ENCODE measurements at places on chromosomes 7 and 10. TPM values are rescaled to one million over a fixed set of nuclear protein-coding genes. Genes with fewer than 3 reads are reported as not detected.

FKBP6 gene
- total RNA-seq, result not detected

ADAM8 gene
- total RNA-seq, result 1.2 TPM

COL17A1 gene
- total RNA-seq, result under 0.01 TPM

ANKRD1 gene
- 2.6 TPM for total RNA-seq

CDC14C gene
- 0.17 TPM for total RNA-seq

ZNF485 gene
- 3.3 TPM for total RNA-seq

MSMB gene
- not detected for total RNA-seq

SP8 gene
- not detected for total RNA-seq

ITGB8 gene
- 25.0 TPM for total RNA-seq

RPEL1 gene
- under 0.01 TPM for total RNA-seq

KAT6B gene
- 48.9 TPM for total RNA-seq

FBXO24 gene
- 0.33 TPM for total RNA-seq

CCL26 gene
- 0.33 TPM for total RNA-seq

TMEM213 gene
- total RNA-seq, result not detected

ACSM6 gene
- total RNA-seq, result not detected

DNAAF5 gene
- 23.2 TPM for total RNA-seq

CYP26A1 gene
- total RNA-seq, result not detected

H2BK1 gene
- not detected for total RNA-seq

SDK1 gene
- 22.8 TPM for total RNA-seq

ZNF365 gene
- total RNA-seq, result 3.8 TPM

ECHDC3 gene
- total RNA-seq, result 15.1 TPM

UBE2D1 gene
- total RNA-seq, result 11.3 TPM

IRF5 gene
- total RNA-seq, result 0.83 TPM

NEUROG3 gene
- total RNA-seq, result not detected

TMED4 gene
- total RNA-seq, result 120 TPM

PLPP4 gene
- total RNA-seq, result 1.2 TPM

ANKRD61 gene
- total RNA-seq, result not detected

TLX1 gene
- not detected for total RNA-seq

LEP gene
- not detected for total RNA-seq

DYDC2 gene
- total RNA-seq, result not detected

ADIRF gene
- total RNA-seq, result 195 TPM

OR2A42 gene
- total RNA-seq, result not detected

CHAT gene
- total RNA-seq, result not detected

SPDYE2B gene
- total RNA-seq, result not detected

MALRD1 gene
- total RNA-seq, result 1.0 TPM

CDNF gene
- 3.1 TPM for total RNA-seq

AMPH gene
- 7.8 TPM for total RNA-seq

AKR1C4 gene
- total RNA-seq, result not detected

WNT8B gene
- total RNA-seq, result not detected

GAD2 gene
- total RNA-seq, result not detected

ABCF2 gene
- total RNA-seq, result 65.2 TPM

NIPSNAP2 gene
- 40.0 TPM for total RNA-seq

FKBP9 gene
- total RNA-seq, result 372 TPM

ELOVL3 gene
- total RNA-seq, result 0.83 TPM

ELN gene
- 7.8 TPM for total RNA-seq

TMEM248 gene
- 103 TPM for total RNA-seq

NUPR2 gene
- total RNA-seq, result not detected

HOXA11 gene
- under 0.01 TPM for total RNA-seq

LAMB4 gene
- total RNA-seq, result under 0.01 TPM
